ENCODE measurements at places on chromosomes 4 and X.

GRCh38 chrX:44474410-44474809 lies 68.2 kb downstream of the FUNDC1 start:
- DNase-seq = no peak

- DNase-seq = no peak
Measured at GRCh38 chr4:30855232-30855631, 135.1 kb downstream of the PCDH7 start.

GRCh38 chr4:150217192-150217591 lies 138.9 kb downstream of the DCLK2 start:
- peak; percentile 86 for DNase-seq

- peak; percentile 36 for DNase-seq
Measured at GRCh38 chr4:7335344-7336066, 99.2 kb downstream of the PSAPL1 start.

- DNase-seq = peak; percentile 24
Measured at GRCh38 chrX:50168241-50168687, 32.5 kb downstream of the AKAP4 start.

DNA sequence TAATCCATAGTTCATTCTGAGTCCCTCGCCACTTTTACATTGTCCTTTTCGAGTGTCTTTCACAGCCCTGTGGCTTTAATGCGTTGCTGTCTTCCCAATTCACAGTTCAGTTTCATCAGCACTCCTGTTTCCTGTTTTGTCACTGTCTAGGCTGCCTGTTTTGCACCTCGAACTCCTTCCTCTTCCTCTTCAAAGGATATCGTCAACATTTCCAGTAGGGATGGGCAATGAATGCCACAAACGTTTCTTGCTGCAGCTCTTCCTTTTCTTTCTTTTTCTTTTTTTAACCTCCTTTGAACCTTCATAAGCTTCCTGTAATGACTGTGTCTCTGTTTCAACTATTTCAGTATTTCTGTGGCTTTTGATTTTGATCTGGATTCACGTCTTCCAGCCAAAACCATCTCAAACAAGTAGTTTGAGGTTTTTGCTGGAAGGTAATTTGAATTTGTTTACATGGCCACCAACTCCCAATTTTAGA lies 105.4 kb downstream of the ANXA3 start:
- DNase-seq = no peak

DNA sequence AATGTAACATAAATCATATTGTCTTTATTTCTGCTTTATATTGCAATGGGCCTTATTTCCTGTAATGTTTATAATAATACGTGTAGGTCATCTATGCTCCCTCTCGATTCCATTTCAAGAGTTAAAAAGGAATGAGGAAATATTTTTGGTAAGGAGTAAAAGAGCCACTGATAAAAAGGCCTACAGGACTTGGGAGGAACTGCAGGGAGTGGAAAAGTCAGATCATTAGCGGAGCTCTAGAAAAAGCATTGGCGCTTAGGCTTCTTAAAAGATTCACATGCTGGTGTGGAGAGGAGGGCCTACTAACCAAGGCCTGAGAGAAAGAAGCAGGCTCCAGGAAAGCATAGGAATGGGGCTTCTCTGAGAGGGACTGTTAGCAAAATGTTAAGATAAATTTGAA lies 82.9 kb upstream of the PNPLA4 start:
- no peak for DNase-seq

DNA sequence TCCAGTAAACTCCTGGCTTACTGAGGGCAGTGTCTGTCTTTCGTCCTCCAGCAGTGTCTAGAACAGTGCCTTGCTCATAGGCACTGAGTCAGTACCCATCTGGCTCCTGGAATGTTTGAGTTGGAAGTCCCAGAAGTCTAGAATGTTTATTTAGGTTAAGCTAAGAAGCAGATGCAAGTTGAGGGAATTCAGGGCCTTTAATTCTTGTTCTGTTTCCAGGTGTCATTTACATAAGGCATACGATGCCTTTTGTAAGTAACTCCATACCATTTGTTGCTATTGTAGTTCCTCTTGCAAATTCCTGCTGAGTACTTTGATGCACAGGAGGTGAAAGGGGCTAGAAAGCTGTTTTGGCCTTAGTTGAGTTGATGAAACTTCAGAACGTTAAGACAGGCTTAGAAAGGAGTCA lies 22.2 kb downstream of the ARHGAP10 start:
- peak; percentile 85 for DNase-seq

- DNase-seq = no peak
Measured at GRCh38 chr4:1882850-1883271, 11.7 kb downstream of the NSD2 start.

DNA sequence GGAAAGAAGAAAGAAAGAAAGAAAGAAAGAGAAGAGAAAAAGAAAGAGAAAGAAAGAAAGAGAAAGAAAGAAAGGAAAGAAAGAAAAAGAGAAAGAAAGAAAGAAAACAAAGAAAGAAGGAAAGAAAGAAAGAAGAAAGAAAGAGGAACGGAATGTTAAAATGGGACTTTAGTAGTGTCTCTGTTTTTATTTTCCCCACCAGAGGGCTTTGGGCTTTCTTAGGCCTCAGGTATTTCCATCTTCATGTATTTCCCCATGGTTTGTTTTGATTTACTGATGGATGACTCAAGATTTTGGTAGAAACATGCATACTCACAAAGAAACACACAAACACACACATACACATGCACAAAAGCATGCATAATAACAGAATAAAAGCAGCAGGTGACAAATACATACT lies 181.2 kb downstream of the AFF2 start:
- no peak for DNase-seq

GRCh38 chrX:37472836-37473235 lies 98.6 kb upstream of the LANCL3 start:
- no peak for DNase-seq

GRCh38 chr4:153781280-153781679 lies 7.6 kb downstream of the SFRP2 start:
- DNase-seq = no peak

GRCh38 chrX:150512461-150512901 lies 55.9 kb upstream of the MTM1 start:
- DNase-seq = no peak

- peak; percentile 61 for DNase-seq
Measured at GRCh38 chr4:79331126-79331876, 5.4 kb upstream of the NAA11 start.

DNA sequence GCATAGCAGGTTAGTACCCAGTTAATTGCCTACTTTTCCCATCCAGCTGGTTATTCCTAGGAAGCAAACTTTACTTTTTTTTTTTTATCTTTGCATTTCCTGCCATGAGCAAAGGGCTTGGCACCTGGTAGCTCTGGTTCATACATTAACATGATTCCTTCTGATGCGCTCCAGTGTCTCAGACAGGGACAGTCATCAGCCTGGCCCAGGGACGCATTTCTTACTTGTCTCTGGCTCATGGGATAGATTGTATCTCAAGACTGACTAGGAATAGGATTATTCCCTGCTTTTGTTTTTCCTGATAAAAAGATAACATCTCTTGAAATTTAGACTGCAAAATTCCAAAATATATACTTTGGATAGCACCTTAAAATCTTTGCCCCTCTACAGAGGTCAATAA lies 571.5 kb upstream of the TENM3 start:
- DNase-seq = no peak

- DNase-seq = no peak
Measured at GRCh38 chr4:22911285-22911684, 218.5 kb downstream of the GBA3 start.

GRCh38 chr4:89572224-89572858 lies 264.6 kb downstream of the SNCA start:
- DNase-seq = no peak

DNA sequence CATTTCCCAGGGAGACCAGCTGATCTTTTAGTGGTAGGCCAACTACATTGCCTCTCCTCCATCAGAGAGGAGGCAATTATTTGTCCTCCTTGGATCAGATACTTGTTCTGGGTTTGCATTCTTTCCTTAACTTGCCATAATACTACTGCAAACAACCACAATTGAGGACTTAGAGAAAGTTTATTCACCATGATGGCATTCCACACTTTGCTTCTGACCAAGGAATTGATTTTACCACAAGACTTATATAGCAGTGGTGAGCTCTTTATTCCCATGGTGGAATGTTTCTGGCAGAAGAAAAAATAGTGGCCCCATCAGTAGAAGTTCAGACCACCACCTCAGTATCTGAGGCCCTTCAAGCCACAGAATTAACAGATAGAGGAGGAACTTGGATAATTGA lies 123.9 kb upstream of the PPP3CA start:
- peak; percentile 3 for DNase-seq

- DNase-seq = no peak
Measured at GRCh38 chrX:72132456-72132855, 741 bp upstream of the RTL5 start.

DNA sequence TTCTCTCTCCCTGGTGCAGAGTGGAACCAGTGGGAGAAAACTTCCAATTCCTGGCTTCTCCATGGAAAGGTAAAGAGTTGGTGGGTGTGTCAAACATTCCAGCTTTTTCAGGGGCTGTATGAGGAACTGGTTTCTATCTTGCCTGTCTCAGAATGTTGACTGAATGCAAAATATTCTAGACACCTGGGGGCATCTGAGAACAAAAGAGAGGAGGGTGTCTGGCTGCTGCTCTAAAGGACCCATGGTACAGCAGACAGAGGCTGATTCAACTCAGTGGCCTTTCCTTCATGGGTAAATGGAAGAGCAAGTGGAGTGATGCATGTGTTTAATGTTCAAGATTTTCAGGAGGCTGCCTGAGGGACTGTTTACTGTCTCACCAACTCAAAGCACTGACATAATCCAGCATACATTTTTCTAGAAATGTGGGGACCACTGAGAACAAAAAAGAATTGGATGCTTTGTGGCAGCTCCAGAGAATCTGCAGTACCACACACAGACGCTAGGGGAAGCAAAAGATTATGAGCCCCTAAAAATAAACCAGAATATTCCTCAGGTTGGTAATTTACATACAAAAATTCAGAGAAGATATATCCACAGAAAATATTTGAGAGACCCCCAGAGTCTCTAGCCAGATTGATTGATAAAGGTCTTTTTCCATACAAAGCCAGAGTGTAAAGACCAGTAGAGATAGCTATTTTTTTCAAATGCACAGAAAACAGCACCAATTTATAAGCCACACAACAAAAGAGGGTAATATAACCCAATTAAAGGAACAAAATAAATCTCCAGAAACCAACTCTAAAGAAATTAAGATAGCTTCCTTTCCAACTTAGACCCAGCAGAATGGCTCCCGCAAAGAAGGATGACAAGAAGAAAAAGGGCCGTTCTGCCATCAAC lies 48.0 kb upstream of the STARD8 start:
- no peak for DNase-seq

DNA sequence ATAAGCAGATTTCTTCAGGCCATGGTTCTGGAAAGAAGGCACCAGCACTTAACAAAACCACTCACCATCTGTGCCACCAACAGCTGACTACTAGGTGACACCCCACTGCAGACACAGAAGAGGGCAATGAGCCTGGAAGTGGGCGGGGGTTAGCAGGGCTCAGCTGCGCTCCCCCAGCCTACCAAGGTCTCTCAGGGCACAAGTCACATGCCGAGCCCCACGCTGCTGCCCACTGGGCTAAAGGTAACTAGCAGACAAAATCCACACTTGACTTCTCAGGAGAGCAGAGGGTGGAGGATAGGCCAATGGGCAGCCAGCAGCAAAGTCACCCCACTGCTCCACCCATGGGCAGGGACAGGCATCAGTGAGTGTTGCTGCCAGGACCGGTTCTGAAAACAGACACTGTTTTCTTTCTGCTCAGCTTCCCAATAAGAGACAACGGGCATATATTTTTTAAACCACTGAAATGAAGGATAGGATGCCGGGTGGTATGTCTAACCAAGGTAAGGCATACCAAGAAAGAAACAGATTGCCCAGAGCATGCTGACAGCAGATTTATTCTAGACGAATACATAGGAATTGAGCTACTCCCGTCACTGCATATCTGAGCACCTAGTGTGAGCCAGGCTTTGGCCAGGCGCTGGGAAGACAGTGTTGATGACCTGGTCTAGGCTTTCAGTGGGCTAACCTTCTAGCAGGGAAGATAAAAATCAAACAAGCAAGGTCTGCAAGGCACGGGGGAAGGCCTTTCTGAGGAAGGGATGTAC lies 20.1 kb downstream of the ACSL1 start:
- no peak for DNase-seq

DNA sequence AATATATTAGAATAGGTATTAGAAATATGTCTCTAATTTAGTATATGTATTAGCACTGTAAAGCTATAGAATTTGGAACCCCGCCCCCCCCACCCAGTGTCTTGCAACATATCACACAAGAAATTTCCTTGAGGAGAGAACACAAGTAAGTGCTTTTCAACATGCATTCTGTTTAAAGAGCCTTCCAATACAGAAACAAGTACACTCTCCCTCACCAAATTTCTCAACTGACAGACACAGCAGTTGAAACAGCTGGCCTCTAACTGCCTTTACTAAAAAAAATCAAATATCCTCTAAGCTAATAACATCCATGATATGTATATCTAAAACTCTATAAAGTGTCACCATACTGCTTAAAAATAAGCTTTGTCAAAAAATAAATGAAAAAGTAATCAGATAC lies 12.4 kb downstream of the CAMK2D start:
- no peak for DNase-seq

- peak; percentile 100 for DNase-seq
Measured at GRCh38 chr4:7960790-7961655, 21.4 kb upstream of the AFAP1 start.

DNA sequence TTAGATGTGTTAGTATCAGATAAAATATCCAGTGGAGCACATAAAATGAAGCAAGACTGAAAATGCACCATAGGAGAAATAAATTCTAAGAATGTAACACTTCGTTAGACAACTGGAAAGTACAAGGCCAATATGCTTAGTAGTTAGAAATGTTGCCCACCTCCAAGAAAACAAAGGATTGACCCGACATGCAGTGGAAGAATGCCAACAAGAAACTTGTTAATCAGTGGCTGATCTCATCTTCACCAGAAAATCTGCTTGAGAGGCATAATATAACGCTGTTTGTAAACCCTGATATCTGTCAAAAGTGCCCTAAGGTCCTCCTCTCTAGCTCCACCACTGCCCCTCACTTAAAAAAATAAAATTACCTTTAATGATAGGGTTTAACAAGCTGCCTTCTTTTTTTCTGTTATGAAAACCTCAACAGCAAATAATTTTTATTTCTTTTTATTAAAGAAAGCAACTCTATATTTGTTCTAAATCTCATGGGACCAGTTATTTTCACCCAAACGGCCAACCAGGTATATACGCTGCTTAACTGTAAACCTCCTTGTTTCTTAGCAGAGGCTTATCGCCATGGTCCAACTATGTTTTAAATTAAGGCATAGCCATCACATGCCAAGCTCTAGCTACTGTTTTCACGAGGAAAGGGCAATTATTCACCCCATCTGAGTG lies 1.8 kb downstream of the RASGEF1B start:
- DNase-seq = no peak

DNA sequence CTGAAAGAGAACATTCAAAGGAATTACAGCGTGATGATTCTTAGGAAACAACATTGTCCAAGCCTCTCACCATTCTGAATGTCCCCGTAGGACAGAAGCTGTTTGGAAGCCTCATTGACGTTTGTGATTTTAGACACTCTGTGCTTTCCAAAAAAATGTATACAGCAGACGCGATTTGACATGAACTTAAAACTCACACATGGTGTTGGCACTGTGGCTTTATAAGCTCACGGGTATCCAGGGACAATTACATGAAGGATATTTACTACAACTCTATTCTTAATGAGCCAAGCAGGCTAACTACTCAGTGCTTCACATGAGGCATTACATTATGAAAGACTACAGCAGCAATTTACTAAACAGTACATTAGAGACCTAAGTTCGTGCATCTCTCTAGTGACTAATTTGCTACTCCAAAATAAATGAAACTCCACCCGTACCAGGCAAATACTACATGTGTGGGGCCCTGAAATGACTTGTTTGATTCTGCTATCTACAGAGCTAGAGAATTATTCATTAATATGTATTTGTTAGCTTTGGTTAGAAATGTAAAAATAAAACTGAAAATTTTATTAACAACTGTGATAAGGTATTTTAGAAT lies 620.7 kb downstream of the SPRY1 start:
- DNase-seq = no peak

- peak; percentile 80 for DNase-seq
Measured at GRCh38 chrX:11100281-11101035, 10.7 kb upstream of the HCCS start.
